Upper lobe of left lung (tissue), 6 donors: ENCODE measurements at places on chromosomes 5 and 9. TPM values are rescaled to one million over a fixed set of nuclear protein-coding genes. Genes with fewer than 3 reads are reported as not detected.

DNA sequence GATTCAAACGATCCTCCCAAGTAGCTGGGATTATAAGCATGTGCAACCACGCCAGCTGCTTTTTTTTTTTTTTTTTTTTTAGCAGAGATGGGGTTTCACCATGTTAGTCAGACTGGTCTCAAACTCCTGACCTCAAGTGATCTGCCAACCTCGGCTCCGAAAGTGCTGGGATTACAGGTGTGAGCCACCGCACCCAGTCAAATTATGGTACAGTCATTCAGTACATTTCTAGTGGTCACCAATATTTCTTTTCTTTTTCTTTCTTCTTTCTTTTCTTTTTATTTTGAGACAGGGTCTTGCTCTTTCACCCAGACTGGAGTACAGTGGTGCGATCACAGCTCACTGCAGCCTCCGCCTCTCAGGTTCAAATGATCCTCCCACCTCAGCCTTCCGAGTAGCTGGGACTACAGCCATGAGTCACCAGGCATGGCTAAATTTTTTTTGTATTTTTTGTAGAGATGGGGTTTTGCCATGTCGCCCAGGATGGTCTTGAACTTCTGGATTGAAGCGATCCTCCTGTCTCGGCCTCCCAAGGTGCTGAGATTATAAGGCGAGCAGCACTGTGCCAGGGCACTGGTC lies 25.4 kb upstream of the DCP2 start:
- H3K4me1 ChIP-seq = no peaks in the 10 kb centered on the region
- H3K27ac ChIP-seq = no peak overlapping the region
- no peak for DNase-seq
- no peaks in the 10 kb centered on the region for H3K27me3 ChIP-seq
- H3K36me3 ChIP-seq = no peaks in the 10 kb centered on the region

Gene SLC23A1
- total RNA-seq = 1.1 TPM

Gene NXNL2
- total RNA-seq = not detected

DNA sequence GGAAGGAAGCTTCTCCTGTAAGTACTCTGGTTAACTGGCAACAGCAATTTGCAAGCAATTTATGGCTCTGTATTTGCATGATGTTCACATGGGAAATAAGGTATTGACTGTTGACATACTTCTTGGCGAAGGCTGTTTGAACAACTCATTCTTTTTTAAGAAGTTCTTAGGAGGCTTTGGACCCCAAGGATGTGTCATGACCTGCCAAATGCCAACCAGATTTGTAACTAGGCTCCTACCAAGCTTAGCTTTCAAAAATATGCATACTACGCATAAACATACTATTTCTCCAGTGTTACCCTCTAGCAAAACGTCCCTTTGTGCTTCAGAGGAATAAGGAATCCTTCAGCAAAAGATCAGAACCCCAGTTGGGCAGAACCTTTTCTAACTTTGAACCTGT lies 165.2 kb upstream of the MSX2 start:
- no peaks in the 10 kb centered on the region for H3K4me1 ChIP-seq
- DNase-seq = no peak
- H3K27me3 ChIP-seq = no peaks in the 10 kb centered on the region
- H3K4me3 ChIP-seq = no peak overlapping the region
- no peaks in the 10 kb centered on the region for H3K36me3 ChIP-seq
- H3K27ac ChIP-seq = no peak overlapping the region

DNA sequence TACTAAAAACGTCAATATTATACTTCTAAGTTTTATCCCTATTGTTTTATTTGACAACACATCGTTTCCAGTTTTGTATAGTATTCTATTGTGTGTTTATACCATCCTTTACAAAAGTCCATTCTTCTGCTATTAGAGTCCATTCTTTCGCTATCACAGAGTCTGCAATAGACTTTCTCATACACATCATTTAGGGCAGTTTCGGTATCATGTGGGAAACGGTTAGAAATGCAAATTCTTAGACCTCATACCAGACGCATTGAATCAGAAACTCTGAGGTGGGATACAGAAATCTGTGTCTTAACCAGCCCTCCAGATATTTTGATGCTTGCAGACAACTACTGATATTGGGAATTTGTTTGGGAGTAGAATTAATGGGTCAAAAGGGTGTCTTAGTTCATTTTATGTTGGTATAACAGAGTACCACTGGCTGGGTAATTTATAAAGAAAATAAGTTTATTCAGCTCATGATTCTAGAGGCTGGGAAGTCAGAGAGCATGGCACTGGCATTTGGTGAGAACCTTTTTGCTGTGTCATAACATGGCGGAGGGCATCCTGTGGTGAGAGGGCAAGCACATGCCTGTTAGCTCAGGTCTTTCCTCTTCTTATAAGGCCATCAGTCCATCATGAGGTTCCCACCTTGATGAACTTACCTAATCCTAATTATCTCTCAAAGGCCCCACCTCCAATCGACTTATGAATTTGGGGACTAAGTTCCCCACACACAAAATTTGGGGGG lies 21.1 kb downstream of the CARTPT start:
- no peak overlapping the region for H3K4me3 ChIP-seq
- no peaks in the 10 kb centered on the region for H3K4me1 ChIP-seq
- no peaks in the 10 kb centered on the region for H3K27me3 ChIP-seq
- no peaks in the 10 kb centered on the region for H3K36me3 ChIP-seq
- H3K27ac ChIP-seq = no peak overlapping the region
